ENCODE measurements at places on chromosomes 3 and 15.
A peak's percentile ranks its signal among the peaks of the same experiment; 100 is the strongest.

DNA sequence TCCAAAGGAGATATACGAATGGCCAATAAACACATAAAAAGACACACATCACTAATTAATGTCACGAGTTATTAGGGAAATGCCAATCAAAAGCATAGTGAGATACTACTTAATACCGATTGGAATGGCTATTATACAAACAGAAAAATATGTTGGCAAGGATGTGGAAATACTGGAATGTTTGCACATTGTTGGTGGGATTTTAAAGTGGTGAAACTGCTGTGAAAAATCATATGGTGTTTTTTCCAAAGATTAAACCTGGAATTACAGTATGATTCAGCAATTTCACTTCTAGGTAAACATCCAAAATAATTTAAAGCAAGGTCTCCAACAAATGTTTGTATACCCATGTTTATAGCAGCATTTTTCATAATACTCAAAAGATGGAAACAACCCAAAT lies 765.5 kb downstream of the VGLL3 start:
- no peak for ATAC-seq

DNA sequence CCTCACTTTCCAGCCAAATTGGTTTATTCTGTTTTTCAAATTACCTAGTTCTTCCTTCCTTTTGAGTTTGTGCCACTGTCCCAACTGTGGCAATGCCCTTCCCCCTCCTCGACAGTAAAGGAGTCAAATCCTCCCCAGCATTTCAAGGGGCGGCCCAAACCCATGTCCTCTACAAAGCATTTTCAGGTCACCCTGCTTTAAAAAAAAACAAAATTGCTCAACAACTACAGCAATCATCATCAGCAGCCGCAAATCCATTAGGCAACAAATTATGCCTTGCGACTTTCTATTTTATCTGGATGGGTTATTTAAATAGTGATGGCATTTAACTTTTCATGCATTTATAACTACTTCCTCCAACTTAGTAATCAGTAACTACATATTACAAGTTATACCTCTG lies 32.7 kb downstream of the PLD1 start:
- ATAC-seq: no peak

- peak; percentile 66 for ATAC-seq
These were observed at the start of gene UBE2Q2 for GRCh38 chr15:75842722-75843677. Gene UBE2Q2 (plus strand): TSS chr15:75843447. CDS start chr15:75843667, 220 bp downstream.

DNA sequence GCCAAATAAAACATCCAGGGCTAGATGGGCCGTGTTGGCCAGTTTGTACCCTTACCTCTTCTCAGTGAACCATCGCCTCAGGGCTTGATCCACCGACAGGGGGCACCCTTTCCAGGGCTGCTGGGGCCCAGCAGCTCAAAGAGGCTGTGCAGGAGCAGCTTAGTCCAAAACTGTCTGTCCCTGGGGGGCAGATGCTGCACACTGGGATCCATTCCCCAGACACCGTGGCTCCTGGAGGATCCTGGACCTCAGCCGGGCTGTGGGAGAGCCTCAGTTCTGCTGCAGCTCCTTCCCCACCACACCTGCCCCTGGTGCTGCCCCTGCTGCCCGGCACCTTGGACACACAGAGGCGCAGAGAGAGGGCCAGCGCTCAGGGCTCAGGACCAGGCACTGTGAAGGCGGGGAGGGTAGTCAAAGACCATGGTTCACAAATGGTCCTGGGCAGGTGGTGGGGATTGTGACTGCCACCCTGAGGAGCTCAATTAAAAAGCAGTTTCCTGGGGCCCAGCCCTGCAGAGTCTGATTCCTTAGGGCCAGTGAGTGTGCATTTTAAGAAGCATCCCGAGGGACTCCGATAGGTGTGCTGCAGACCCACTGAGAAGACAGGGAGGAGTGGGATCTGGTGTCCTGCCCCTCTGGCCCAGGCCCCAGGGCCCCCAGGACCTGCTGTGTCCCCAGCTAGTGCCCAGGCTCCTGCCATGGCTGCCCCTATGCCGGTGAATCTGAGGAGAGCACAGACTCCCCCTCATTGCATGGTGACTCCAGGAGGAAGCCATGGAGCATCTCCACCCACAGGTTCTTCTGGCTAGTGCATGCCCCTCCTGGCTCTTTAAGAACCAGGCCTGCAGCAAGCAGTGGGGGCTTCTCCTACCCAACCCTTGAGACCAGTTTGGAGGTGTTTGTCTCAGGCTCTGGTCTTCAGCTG lies 86.5 kb upstream of the PRR20G start:
- ATAC-seq: peak; percentile 65

DNA sequence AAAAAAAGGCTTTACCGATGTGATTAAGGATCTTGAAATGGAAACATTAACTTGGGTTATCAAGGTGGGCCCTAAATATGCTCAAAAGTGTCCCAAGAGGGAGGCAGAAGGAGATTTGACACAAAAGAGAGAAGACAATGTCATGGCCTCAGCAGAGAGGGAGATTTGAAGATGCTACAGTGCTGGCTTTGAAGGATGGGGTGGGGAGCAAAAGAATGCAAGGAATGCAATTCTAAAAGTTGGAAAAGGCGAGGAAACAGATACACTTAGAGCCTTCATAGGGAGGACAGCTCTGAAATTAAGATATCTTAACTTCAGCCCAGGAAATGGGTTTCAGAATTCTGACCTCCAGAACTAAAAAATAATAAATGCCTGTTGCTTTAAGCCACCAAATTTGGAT lies 314.5 kb upstream of the CCDC54 start:
- ATAC-seq: peak; percentile 44

GRCh38 chr3:79587150-79587549 lies 180.6 kb downstream of the ROBO1 start:
- ATAC-seq: no peak

- ATAC-seq: no peak
These were observed 785.1 kb downstream of the EDEM1 start for GRCh38 chr3:5972586-5972985.

DNA sequence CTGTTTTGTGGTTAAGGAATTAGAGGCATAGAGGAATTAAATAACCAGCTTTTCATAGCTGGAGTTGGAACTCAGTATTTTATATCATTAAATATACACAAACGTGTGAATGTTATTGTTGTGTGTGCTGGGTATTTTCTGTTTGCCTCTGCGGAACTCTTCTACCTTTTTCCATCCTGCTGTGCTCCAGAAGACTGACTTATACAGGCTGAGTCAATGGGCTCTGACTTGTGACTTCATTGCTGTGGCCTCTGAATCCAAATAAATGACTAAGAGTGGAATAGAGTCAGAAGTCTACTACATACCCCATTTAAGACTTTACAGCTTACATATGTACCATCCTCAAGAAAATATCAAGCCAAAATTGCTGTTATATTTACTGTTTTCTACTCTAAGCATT lies 17.6 kb downstream of the ARIH1 start:
- ATAC-seq: peak; percentile 66

DNA sequence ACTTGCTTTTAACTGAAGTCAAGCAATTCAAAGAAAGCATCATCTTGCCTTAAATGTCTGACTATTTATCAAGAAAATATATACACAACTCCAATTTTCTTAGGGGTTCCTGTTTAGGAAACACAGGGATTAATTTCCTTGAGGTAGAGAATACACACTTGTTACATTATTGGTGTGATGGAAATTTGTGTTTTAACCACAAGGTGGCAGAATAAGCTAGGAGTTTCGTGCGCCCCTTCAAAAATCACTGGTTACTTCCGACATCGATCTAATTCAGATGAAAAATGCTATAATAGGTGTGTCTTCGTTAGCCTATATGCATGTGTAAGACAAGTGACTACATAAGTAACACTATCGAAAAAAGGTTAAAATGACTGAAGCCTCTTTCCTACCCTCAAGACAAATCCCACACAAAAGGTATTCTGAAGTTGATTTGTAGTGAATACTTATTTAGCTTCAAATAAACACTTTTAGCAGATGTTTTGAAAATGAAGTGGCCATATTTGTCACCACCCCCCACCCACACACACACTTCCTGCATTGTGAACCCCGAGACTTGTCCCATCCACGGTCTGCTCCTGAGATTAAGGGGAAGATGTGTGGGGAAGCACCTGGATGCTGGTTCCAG lies 246.5 kb downstream of the ROBO1 start:
- peak; percentile 83 for ATAC-seq

GRCh38 chr3:150759319-150759718 lies 3.6 kb downstream of the SIAH2 start:
- ATAC-seq: no peak

DNA sequence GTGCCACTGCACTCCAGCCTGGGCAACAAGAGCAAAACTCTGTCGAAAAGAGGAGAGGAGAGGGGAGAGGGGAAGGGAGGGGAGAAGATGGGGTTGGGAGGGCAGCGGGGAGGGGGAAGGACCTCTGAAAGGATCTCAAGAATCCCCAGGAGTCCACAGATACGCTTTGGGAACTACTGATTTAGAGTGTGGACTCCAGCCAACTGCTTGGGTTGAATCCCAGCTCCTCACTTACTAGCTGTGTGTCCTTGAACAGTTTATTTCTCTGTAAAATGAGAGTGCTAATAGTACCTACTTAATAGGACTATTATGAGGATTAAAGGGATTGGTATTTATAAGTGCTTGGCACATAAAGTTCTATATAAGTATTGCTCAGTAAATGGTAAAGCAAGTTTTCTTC lies 45.0 kb upstream of the FAH start:
- ATAC-seq: no peak

- ATAC-seq: no peak
These were observed 656.6 kb upstream of the NAALADL2 start for GRCh38 chr3:174202561-174202960.

DNA sequence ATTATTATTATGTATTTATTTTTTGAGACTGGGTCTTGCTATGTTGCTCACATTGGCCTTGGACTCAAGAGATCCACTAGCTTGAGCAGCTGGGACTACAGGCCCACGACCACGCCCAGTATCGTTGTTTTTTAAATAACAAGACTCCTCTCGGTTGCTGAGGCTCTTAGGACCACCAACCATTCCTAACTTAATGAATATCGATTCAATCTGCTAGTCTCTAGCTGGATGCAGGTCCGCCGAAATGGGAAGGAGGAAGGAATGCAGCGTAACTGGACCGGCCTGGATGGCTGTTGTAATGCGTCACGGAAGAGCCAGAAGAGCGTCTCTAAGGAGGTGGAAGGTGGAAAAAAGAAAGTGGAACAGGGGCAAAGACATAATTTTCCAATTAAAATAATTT lies 1.7 kb downstream of the ANXA2 start:
- no peak for ATAC-seq

DNA sequence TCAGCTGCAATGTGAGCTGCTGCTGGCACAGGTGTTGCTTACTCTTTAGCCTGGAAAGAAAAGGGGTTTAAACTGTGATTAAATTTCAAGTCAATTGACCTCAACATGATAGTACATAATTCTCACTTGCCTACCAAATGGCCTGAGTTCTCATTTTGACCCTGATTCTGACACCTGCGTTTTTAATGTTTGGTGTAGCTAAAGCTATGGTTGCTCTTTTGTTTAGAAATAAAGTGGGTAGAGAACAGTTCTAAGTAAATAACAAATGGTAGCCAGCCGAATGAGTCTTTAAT lies 100.8 kb upstream of the SOX2 start:
- ATAC-seq: no peak

DNA sequence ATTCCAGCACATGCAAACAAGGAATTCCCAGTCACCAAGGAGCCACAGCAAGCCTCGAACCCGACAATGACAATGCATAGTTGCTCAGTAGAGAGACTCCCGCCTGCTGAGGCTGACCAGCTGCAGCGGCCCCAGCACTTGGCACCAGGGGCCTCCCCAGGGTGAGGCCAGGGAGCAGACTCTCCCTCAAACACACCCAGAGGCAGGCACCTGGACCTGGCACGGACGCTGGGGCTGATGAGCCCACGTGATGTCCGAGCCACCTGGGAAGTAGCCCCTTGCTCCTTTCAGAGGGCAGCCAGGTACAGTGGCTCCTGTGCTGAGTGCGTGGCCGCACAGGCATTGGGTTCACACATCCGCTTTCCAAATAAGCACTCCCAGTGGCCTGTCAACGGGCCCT lies 315.9 kb upstream of the TGFBR2 start:
- no peak for ATAC-seq

DNA sequence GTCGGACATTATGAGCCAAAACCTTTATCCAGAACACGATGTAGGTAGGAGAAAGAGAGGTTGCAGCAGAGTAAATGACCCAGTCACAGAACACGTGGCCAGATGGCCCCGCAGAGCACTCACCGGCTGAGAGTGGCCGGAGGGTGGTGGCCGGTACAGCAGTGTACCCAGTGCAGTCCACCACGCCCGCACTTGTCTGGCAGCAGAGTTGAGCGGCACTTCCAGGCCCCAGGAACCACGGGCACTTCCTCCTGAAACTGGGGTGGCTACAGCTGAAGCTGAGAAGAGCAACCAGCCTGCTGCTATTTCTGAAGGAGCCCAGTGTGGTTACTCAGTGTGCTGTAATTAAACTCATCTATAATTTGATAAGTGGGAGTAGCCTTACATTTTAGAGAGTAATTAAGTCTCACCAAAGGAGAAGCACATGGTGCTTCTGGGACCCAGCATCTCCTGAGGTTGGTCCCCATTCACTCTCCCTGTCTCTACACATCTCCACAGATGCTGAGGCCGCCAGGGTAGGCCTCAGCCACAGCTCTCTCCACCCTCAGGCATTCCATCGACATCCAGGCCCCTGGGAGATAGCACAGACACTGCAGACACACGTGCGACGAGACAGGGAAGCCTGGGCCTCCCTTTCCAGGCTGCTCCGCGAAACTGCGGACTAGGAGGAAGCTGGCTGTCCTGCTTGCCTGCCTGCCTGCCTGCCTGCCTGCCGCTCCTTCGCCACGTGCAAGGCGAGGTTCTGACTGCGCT lies 49.8 kb downstream of the BDH1 start:
- no peak for ATAC-seq

DNA sequence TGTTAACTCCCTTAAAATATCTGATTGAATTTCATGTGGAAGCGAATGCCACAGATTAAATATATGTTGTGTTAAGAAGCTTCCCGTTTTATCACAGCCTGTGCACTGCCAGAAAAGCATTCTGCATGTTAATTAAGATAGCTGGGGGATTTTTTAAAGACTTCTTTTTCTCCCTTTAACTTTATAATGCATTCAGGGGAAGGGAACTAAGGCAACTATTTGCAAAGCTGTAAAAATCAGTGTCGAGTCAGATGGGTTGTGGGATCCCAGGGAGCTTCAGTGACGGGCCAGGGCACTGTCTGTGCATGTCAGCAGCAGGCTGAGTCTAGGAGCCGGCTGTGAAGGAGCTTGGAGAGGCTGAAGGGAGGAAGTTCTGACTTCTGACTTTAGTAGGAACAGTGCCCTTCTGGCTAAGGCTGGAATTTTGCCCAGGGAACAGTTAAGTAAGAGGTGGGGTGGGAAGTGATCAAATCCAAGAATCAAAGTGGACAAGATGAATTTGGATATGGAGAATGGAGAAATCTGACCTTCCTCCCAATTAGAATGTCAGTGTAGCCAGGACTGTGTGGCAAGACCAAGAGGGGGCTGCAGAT lies 77.7 kb downstream of the ABHD5 start:
- ATAC-seq: peak; percentile 5
